ENCODE measurements at places on chromosomes 7 and 10.

DNA sequence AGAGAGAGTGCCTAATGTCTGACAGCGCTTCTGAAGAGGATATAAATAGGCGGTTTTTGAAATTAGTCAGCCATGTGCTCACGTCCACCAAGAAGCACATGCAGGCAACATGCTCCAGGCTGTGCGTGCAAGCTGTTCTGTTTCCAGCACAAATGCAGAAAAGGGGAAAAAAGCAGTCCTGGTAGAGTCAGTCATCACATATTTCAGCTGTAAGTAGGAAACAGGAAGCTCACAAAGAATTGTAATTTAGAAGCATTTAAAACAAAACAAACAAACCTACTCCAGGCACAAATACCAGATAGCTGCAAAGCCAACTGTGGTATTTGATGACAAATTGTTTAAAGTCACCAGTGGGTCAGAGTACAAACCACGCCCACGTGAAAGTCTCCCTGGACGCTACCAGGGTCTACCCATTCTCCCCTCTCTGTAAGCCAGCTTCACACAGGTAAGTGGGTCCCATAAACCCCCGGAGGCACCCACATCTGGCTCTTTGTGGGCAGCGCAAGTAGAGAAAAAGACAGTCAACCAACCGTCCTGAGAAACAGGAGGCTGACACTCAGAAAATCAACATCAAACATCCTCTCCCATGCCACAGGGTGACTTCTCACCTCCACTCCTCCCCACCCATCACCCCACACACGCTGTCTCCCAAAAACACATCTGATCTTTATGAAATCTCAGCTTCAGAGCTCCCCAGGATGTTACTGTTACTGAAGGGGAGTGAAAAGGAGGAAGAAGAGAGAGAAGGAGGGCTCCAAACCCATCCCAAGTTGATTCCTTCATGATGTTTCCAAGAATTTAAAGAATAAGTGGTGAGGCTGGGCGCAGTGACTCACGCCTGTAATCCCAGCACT is 186.4 kb downstream of the FAM107B start:
- peak; percentile 63 for DNase-seq

DNA sequence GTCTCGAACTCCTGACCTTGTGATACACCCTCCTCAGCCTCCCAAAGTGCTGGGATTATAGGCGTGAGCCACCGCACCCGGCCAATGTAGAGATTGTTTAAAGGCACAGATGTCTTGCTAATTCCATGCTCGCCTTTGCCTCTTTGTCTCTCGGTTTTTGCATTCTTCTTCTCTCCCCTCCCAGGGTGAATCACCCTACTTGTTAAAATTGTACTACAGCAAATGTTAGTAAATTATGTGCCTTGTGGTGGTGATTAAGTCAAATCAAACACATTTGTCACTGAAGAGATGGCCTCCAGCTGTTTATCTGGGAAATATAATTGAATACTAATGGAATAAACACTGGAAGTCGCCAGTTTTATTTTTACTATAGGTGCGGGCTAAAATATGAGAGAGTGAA is 384.4 kb upstream of the AUTS2 start:
- no peak for DNase-seq

- DNase-seq = peak; percentile 67
Measured at GRCh38 chr7:65872776-65873581, at the start of gene VKORC1L1. Gene VKORC1L1, plus strand, starts transcription at chr7:65873074. Its CDS starts 298 bp downstream, at chr7:65873372.

- DNase-seq = no peak
Measured at GRCh38 chr7:77313085-77313484, 103.1 kb downstream of the GSAP start.

Data from GM12864 (cell line).